ENCODE measurements at places on chromosomes 1 and 21.

DNA sequence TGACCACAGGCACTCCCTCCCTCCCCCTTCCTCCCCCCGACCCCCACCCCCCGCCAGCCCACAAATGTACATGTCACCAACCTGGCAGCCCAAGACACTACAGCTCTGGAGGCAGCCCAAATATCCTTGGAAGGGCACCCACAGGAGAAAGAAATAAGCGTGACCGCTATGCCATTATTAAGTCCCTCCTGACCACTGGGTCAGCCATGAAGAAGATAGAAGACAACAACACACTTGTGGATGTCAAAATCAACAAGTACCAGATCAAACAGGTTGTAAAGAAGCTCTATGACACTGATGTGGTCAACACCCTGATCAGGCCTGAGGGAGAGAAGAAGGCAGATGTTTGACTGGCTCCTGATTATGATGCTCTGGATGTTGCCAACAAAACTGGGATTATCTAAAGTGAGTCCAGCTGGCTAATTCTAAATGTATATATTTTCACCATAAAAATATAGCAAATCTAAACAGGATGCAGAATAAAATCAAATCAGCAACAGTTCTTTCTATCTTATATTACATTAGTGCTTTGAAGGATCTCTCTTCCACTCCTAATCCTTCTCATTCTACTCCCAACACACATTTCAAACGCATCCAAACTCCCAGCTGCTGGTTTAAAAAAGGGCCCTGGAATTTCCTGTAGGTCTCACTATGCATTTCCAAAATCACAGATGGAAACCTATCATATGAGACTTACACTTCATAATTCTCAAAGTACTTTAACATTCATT lies 77.4 kb upstream of the SLFNL1 start:
- no peak for ATAC-seq

- ATAC-seq: peak; percentile 1
Observed at GRCh38 chr1:10431070-10431730, 967 bp downstream of the CENPS start.

DNA sequence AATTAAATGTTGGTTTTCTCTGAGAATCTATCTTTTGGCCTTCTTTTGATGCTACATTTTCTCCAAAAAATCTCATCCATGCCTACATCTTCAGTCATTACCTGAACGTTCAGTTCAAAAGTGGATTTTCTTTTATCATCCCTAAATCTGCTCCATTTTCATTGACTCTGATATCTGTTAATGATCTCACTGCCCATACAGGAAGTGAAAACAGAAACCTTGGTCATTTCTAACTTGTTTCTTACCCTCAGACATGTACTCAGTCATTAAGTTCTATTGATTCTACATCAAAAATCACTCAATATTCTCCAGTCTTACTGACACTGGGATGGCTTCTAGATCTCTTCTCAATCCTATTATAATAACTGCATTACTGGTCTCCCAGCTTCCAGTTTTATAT lies 22.7 kb downstream of the PRKACB start:
- peak; percentile 88 for ATAC-seq

DNA sequence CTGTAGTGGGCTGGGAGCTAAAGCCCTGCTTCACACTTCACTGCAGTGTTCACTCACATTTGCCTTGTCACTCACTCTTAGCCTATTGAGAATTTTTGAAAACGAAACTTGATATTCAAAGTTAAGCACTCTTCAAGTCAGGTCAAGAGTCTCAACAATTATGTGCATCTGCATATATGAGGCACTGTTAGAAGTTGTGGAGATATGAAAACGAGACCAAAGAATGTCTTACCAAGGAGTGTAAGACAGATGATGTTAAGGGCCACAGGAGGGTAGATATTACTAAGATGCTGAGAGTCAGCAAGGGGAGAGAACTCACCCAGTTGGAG lies 64.7 kb upstream of the GJA8 start:
- no peak for ATAC-seq

- ATAC-seq: no peak
Observed at GRCh38 chr1:228226141-228226874, 18.5 kb downstream of the OBSCN start.

DNA sequence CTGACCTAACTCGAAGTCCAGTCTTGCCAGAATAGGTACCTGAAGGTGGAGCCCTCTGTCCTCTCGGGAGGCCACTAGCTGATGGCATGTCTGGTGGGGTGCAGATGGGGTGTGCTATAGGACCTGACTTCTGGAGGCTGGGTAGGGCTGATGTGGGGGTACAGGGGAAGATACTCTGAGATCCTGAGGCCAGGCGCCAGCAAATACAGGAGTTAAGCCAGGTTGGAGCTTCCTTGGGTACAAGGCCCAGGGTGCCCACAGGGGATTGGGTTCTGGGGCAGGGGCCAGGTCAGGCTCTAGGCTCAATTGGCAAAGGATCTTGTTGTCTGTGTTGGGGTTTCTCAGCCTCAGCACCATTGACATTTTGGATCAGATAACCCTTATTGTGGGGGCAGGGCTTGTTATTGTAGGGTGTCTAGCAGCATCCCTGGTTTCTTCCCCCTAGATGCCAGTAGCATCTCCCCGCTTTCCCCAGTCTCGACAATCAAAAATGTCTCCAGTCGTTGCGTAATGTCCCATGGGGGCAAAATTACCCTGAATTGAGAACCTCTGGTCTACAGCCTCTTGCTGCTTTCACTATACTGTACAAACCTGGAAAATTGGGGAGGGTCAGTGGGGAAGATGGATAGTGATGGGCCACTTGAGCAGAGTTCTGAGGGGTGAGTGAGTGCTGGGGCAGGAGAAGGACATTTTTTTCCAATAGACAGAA lies 9.2 kb downstream of the PTPRF start:
- no peak for ATAC-seq

- ATAC-seq: no peak
Observed at GRCh38 chr1:24301785-24302175, 17.4 kb upstream of the GRHL3 start.

DNA sequence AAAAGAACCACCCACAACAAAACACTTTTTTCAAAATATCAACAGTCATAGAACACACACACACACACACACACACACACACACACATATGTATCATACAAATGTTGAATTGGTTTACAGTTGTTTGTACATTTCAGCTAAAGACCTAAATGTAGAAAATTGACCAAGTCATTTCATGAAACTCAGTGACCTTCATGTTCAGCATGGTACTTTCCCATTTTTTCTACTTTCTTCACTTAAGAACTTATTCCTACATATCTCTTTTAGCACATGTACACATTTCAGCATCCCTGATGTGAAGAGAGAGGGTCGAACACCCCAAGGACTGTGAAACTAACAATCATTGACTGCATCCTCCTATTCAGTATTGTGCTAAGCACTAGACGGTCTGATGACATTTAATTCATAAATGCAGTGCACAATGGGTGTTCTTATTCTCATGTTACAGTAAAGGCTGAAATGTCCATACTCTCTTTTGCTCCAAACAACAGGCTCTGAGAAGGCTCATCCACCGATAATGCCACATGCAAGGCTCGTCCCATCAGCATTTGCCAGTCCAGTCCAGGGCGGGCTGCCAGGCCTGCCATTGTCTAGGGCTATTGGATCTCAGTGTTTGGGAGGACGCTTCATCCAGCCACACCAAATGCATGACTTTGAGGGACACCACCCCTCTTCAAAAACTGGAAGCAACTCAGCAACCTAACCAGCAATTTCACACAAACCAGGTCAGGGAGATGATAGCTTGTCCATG lies 150.1 kb upstream of the RUNX1 start:
- ATAC-seq: no peak

Data from activated T-helper 17 cell treated with anti-CD3 and anti-CD28 coated beads, Interleukin-2, amount 50 U/mL, for 72 hours (primary cell).